Suppressor macrophage treated with lipopolysaccharide for 1 hour (primary cell): ENCODE measurements at places on chromosomes 7 and 10.

DNA sequence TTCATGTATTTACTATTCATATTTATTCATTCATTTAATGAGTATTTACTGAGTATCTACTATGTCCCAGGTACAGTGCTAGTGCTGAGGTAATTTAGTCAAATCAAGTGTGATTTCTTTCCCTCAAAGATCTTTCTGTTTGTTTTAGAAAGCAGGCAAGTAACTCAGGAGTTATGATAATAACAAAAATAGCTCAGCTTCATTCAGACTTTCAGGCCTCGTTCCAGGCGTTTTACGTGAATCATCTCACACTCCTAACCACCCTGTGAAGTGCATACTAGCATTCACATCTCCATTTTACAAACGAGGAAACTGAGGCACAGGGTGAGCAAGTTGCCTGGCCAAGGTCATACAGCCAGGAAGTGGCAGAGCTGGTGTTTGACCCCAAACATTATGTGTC is 468.7 kb upstream of the C7orf33 start:
- no peak for DNase-seq

GRCh38 chr7:96747418-96747940 is 37.8 kb upstream of the SEM1 start:
- no peak for DNase-seq

- DNase-seq = peak; percentile 27
These were observed 58.9 kb upstream of the FAM20C start for GRCh38 chr7:133470-133869.

DNA sequence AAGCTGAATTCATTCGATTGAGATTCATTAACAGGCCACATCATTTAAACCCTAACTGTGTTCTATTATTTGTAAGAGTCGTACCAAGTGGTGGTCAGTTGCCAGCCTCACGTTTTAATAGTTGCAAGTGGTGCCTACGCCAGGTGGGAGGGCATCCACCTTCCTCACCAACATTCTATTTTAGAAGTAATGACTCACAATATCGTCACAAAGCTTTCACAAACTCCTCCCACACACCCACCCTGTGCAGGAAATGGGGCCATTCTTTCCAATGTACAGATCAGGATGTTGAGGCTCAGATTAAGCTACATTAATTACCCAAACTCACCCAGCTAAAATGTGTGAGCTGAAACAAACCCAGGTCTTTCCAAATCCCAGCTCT is 77.3 kb upstream of the SAMD8 start:
- peak; percentile 27 for DNase-seq

- no peak for DNase-seq
These were observed 9.5 kb downstream of the SLC13A1 start for GRCh38 chr7:123190109-123190831.

DNA sequence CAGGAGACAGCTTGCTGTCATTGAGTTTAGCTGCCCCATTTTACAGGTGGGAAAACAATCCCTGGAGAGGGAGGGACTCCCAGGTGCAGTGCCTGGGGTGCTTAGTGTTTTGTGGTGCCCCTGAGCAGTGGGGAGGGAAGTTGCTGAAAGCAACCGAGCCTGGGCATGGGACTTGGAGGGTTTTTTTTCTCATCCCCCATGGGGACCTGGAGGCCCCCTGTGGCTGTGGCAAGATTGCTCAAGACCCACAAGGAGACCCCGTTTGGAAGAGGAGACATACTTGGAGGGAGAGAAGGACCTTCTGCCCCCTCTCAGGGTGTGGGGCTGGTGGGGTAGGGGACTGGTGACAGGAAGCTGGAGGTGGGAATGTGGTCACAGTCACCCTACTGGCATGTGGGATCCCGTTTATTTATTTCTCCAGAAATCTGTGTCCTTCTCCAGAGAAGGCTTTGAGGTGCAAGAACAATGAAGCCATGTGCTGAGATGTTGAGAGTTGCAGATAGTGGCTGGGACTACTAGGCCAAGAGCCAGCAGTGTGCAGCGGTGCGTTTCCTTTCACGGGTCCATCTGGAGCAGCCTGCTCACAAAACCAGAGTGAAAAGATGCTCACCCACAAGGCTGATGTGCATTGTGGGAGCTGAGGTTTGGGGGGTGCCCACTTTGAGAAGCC is 21.5 kb downstream of the ZMIZ1 start:
- no peak for DNase-seq

GRCh38 chr10:89398003-89398749 is 5.8 kb downstream of the IFIT1 start:
- no peak for DNase-seq

DNA sequence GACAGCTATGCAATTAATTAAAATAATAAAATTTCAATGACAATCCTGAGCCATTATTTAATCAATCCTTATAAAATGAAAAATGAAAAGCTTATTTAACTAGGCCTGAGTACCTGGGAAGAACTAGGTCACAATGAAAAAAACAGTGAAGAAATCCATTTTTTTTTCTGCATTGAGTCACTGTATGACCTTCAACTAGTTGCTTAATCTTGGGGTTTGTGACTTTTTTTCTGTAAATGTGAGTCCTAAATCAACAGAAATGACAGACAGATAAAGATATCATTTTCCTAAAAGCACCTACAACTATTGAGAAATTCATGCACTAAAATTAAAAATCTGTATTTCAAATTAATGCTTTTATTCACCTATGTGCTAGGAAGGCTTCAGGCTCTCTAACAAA is 96.8 kb downstream of the TMEM26 start:
- no peak for DNase-seq

DNA sequence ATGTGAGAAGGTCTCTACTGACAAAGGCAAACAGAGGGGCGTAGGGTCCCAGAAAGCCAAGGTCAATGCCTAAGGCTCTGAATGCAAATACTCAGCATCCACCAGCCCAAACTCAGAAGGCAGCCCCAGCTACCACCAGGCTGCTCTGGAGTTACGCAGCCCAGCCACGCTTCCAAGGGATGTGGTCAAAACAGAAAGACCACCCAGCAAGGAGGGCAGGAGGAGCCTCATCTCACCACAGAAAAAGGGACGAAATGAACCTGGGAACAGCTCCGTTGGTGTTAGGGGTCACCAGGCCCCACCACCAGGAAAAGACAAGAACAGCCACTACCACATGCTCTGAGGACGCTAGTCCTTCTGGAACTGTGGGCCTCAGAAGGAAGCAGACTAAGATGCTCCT is 65.1 kb downstream of the CTBP2 start:
- no peak for DNase-seq

GRCh38 chr10:102644646-102645387 is 538 bp downstream of the TRIM8 start:
- DNase-seq = peak; percentile 67

- DNase-seq = no peak
These were observed 393.0 kb downstream of the PHTF2 start for GRCh38 chr7:78191475-78192079.

GRCh38 chr10:110742801-110743200 is 98.7 kb downstream of the RBM20 start:
- no peak for DNase-seq

- peak; percentile 75 for DNase-seq
These were observed 17.5 kb downstream of the DNAJC9 start for GRCh38 chr10:73229567-73229966.

DNA sequence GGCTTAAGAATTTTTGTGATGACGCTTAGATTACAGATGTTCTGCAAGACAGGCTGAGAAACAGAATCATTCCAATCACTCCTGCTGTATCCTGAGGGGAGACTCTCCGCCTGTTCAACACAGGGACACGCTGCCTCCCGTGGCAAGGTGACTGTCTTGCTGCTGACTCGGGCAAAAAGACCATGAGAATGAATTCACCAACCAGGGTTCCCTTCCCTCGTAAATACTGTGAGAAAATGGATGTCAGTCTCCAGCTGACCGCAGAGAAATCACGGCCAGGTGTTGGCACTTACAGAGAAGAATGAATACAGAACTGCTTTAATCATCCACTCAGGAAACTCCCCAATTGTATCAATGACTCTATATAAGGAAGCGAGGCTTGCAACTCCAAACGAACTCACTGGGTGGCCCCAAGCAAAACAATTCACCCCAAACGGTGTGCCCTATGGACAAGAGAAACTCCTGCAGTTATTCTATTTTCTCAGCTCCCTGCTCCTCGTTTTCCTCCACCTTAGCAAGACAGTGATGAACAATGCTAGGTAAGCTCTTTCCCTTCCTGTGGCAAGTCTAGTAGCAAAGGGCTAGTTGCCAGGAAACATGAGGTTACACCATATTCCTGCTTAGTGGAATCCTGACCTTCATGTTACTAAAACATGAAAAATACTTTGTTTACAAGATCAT is 22.8 kb downstream of the GNA12 start:
- peak; percentile 86 for DNase-seq

DNA sequence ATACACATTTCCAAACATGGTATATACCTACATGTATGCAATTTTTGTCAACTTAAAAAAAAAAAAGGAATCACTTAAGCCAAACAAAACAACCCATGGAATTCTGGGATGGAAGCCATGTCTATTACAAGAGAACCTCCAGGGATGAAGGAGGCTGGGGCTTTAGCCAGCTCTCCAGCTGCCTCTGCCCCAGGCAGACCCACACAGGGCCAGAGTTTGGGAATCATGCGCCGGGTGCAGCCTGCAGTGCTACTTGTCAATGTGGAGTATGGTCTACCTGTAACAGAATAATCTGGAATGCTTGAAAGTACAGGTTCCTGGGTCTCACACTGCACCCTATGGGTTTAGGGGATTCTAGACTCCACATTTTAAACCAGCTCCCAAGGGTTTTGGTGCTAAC is 10.8 kb downstream of the ATP6V0E2 start:
- no peak for DNase-seq

DNA sequence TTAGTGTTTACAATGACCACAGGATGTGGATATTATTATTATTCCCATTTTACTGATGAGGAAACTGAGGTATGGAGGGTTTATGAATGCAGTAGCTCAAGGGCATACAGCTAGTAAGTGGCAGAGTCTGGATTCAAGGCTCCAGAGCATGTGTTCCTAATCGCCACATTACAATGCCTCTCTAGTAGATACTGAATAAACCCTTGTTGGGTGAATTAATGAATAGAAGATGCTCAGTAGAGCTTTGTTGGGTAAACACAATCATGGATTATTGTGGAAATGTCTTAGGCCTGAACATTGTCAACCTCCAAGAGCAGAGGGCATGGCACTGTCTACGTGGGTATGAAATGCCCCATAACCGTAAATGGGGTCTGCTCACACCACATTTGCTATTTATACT is 545.3 kb downstream of the LRMDA start:
- no peak for DNase-seq

DNA sequence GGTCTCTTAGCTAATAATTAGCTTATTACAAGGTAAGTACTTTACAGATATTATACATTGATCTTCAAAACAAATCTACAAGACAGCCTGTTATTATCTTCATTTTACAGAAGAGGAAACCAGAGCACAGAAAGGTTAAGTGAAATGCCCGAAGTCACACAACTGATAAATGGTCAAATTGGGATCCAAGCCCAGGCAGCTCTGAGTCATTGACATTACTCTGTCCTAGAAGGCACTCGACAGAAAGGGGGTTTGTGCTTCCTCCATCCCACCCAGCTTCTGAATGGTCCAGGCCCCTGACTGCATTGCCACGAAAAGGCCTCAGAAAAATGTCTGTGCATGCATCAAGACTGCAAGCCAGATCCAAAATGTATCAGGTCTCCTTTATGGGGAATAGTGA is 81.3 kb upstream of the ZNF438 start:
- no peak for DNase-seq

GRCh38 chr7:3579638-3580219 is 278.7 kb downstream of the SDK1 start:
- no peak for DNase-seq

GRCh38 chr7:105454921-105455320 is 66.2 kb upstream of the SRPK2 start:
- DNase-seq = no peak

DNA sequence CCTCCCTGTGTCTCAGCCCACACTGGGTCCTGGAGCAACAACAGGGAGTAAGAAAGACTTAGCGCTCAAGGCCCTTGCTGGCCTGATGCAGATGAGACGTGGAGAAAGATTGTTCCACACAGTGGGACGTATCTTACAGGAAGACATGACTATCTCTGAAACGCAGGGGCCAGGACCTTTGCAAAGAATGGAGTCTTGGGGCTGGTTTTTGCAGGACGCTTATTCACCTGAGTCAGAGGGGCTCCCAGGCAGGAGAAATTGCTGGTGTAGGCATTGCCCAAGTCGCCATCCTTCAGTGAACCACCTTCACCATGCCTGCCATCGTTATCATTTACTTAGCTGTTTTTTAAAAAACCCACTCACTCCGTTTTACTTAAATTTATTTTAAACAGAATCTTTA is 11.8 kb upstream of the GDF10 start:
- no peak for DNase-seq

- no peak for DNase-seq
These were observed 803.1 kb downstream of the PCDH15 start for GRCh38 chr10:53997953-53998352.

DNA sequence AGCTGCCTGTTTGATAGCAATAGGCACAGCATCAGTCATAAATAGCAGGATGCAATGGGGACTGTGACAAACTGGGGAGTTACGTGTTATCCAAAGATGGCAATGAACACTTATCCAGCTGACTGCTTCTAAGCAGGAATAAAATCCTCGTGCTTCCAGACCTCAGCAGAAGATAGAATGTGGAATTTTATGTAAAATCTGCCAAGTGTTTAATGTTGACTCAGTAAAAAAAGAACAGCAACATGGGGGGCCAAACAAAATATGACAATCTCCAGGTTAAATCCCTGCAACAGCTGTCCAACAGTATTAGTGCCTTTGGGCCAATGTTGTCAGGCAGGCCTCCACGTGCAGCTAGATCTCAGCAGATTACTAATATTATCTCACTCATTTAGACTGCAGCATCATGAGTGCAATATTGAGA is 127.3 kb downstream of the SEMA3C start:
- DNase-seq = no peak

DNA sequence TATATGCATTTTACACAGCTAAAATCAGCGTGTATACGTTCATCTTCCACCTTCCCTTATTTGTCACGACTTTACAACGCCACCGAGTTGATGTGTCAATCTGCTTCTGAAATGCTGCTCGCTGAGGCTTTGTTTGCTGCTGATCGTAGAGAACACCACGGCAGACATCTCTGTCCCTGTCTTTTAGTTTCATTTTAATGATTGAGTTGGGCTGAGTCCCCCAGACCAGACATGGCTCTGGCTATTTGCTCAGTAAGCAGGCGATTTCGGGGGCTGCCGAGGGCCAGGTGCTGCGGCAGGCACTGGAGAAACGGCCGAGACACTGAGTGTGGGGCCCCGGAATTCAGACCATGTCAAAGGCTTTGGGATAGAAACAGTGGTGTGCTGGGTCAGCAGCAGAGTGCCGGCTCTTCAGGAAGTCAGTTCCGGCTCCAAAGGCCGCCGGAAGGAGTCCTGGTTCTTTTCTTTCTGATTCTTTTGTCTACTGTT is 5.0 kb downstream of the LRRC27 start:
- DNase-seq = peak; percentile 42

- no peak for DNase-seq
These were observed 580.0 kb downstream of the XPNPEP1 start for GRCh38 chr10:109343293-109343692.

DNA sequence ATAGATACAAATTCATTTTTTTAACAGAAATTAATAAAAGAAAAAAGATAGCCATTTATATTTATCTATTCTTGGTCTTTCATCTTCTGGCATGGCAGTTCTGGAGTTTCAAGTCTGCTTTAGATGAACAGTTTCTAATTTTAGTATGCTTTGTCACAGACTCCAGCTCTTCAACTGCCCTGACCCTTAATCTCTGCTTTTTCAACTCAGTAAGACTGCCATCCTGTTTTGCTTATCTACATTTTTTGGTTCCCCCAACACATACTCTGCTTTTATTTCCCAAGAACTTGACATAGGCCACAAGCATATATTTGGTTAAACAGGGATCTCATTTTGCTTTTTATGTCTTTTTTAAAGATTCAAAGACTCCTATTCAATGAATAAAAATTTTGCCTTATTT is 309.3 kb upstream of the KCND2 start:
- DNase-seq = no peak
